ENCODE measurements at places on chromosomes 5 and 9. TPM values are rescaled to one million over a fixed set of nuclear protein-coding genes. Genes with fewer than 3 reads are reported as not detected.
A peak's percentile ranks its signal among the peaks of the same experiment; 100 is the strongest.

GRCh38 chr9:86241216-86241615 is 18.2 kb downstream of the C9orf153 start:
- DNase-seq, result no peak

GRCh38 chr5:139903795-139904565 is 108.4 kb downstream of the PSD2 start:
- DNase-seq, result peak; percentile 44

- DNase-seq, result no peak
These were observed 9.5 kb upstream of the UGCG start for GRCh38 chr9:111886983-111887718.

DNA sequence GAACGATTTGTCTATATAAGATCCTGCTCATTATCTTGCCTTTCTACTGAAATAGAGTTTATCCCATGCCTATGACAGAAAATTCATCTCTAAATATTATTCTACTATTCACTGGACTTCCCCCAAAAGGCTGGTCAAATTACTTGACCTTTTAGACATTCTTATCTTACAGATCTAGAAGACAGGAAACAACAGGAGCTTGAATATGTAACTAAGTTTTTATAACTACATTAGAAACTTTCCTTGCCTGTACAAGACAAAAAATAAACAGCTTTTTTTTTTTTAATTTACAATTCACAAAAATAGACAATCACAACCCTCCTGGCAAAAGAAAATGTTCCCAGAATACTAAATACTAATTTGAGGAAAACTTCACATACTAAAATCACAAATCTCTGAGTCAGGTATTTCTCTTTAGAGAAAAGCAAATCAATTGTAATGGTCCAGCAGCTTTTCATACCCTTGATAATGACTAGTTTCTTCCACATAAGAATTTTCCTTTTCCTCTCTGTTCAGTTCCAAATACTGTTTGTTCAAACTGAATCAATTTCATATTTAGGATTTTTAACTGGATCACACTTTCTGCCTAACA is 68.6 kb downstream of the MLLT3 start:
- DNase-seq, result no peak

GRCh38 chr5:153782589-153783361 is 255.9 kb downstream of the FAM114A2 start:
- no peak for DNase-seq

DNA sequence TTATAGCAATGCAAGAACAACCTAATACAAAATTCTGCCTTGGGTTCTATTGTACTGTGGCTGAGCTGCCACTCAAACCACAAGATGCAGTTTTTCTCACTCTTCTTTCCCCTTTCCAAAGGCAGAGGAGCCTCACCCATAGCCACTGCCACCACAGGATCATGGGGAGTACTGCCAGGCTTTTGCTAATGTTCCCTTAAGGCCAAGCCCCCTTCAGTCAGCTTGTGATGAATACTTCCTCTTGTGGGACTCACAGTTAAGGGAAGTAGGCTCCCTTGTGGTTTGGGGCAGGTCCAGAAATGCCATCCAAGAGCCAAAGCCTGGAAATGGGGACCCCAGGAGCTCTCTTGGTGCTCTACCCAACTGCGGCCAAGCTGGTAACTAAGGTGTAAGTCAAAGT is 258.7 kb downstream of the SPATA31D1 start:
- no peak for DNase-seq

GRCh38 chr5:135694012-135694411 is 115.2 kb upstream of the CXCL14 start:
- DNase-seq, result no peak

GRCh38 chr5:132227485-132228240 is at the start of gene P4HA2:
Gene P4HA2 (minus strand): TSS chr5:132227853. CDS start chr5:132218626, 9,227 bp downstream.
- peak; percentile 62 for DNase-seq

DNA sequence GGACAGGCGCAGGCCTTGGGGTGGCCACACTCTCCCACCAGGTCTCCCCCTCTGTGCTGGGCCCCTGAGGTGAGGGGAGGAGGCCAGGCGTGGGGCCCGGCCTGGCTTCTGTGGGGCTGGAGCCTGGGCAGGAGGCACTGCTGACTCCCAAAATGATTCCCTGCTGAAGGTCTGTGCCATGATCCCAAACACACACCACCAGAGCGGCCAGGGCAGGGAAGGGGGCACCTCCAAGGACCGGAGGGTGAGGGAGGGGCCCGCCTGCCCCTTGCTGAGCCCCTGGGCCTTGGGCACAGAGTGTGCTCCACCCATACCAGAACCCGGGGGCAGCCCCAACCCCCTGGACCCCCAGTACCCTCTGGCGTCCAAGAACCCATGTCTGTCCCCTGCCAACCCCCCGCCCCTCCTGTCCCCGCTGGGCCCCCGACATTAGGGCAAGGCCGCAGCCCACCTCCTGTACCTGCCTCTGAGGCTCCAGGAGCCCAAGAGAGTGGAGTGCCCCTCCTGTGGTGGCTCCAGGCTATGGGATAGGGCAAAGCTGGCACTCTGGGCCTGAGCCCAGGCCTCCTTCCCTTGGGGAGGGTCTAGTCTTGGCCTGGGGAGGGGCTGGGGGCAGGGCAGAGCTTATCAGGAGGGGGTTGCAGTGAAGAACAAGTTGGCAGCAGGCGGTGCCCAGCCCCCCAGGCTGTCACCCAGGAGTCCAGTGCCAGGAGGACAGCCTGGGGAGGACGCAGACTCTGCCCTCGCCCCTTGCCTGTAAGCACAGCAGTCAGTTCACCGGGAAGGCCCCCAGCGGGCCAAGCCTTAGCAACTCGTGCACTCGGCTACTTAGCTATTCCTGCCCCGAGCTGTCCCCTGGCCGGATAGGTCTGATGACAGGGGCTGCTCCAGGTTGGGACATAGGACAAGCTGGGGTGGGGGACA is 2.6 kb upstream of the EGFL7 start:
- DNase-seq, result no peak

DNA sequence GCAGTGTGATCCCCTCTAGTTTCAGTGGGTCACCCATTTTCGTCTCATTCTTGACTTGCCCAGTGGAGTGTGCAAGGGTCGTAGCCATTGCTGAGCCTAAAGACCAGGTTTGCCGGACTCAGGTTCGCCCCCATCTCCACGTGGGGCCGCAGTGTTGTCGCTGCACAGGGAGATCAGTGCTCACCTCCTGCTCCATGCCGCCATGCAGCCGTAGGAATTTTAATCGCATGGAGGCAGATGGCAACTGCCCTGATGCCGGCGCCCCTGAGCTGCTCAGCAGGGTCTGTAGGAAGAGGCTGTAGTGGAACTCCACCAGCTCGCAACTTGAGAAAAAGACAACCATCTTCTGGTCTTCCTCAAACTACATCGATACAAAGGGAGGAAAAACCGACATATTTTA is 24.1 kb downstream of the DDX31 start:
- DNase-seq, result no peak

DNA sequence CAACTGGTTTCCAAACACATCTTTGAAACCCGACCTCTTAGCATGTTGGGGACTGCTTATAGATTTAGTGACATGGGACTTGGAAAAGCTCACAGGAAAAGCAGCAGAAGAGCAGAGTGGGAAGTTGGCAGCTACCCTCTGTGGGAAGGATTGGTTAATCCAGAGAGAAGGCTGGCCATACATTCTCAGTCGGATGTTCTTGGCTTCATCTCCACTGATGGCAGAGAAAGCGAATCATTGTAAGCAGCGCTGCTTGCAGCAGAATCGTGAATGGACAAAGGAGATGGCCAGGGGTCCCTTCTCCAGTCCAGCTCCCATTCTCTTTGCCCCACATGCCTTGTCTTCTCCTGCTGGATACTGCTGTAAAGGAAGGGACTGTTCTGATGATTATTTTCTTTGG is 62.7 kb downstream of the MEGF10 start:
- no peak for DNase-seq

GRCh38 chr9:4258320-4259090 is 41.4 kb downstream of the GLIS3 start:
- no peak for DNase-seq

Gene FLT4
- total RNA-seq, result 2.3 TPM

Gene OGN
- 15.1 TPM for total RNA-seq

Gene FAM221B
- not detected for total RNA-seq

Measured in occipital lobe (tissue), 3 donors.